Stimulated activated CD4-positive, alpha-beta T cell treated with anti-CD3 and anti-CD28 coated beads, TNF-alpha, amount 100 ng/mL, for 1 hour (primary cell): ENCODE measurements at places on chromosomes 4 and X.

DNA sequence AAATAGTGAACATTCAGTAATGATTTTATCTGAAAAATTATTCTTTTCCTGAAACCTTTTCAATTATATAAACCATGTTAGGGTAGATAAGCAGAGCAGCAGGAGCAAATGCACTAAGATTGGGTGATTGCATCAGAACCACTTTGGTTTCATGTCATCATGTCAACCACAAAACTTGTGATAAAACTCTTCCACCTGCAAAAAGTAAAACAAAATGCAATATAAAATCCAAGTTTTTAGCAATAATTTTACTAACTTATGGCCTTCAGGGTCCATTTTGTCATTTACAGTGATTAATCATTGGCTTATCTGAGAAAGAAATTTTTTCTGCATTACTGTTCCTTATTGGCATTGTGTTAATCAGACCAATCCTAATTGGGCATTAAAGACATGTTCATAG, 42.4 kb downstream of the NHS start:
- no peak for DNase-seq

- DNase-seq, result no peak
Measured at GRCh38 chrX:38804432-38804681, 3.1 kb downstream of the MID1IP1 start.

GRCh38 chr4:55018521-55018920, 106.9 kb downstream of the KDR start:
- DNase-seq, result no peak

- no peak for DNase-seq
Measured at GRCh38 chrX:87299563-87300160, 217.9 kb upstream of the KLHL4 start.

GRCh38 chr4:1635464-1635863, 48.6 kb downstream of the FAM53A start:
- no peak for DNase-seq

DNA sequence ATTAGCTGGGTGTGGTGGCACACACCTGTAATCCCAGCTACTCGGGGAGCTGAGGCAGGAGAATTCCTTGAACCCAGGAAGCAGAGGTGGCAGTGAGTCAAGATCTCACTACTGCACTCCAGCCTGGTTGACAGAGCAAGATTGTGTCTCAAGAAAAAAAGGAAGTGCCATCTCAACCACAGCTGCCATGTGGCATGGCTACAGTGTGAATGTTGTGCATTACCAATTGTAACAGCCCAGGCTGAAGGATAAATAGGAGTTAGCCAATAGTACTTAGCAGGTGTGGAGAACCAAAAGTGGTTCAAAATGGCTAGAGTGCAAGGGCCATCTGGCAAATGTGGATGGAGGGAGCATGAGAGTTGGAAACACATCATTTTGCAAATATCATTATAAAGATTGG, 28.9 kb downstream of the SLC25A5 start:
- DNase-seq, result no peak

DNA sequence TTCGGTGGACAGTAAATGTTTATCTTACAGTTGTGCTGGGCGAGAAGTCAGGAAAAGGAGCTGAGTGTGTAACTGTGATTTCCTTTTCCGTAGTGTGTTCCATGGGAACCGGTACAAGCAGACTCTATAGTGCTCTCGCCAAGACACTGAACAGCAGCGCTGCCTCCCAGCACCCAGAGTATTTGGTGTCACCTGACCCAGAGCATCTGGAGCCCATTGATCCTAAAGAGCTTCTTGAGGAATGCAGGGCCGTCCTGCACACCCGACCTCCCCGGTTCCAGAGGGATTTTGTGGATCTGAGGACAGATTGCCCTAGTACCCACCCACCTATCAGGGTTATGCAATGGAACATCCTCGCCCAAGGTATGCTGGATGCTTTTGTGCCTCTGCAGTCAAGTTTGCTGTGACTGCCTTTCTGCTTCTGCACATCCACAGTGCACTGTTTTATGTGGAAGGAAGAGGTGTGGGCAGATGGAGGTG, 27.4 kb downstream of the NOCT start:
- no peak for DNase-seq

DNA sequence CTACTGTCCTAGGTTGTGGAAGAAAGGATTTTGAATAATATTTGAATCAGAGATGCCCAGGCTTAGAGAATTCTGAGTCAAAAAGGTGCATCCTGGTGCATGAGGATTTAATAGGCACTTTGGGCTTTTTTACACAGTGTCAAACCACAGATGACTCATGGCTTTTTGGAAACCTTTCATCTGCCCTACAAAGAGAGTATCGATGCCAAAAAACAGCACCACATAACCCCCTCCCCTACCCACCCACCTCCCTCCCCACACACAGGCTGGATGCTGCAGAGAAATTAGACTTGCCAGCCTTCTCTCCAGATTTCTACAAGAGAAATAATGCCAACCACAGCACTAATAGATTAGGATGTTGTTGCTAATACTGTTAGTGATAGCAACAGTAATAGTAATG, 779.3 kb downstream of the NLGN4X start:
- no peak for DNase-seq

GRCh38 chrX:11431786-11432185, 138.6 kb downstream of the AMELX start:
- DNase-seq, result no peak

DNA sequence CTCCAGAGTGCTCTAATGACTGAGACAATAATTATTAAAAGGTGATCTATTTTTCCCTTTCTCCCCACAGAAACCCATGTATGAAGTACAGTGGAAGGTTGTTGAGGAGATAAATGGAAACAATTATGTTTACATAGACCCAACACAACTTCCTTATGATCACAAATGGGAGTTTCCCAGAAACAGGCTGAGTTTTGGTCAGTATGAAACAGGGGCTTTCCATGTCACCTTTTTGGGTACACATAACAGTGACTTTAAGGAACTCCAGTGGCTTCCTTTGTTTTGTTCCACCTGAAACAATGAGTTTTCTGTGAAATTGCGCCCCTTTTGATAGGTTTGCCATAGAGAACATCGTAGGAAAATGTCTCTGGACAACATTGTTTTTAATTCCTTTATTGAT, 69.6 kb downstream of the KIT start:
- DNase-seq, result no peak
